AG04449 (cell line): ENCODE measurements at places on chromosomes 11 and 22.

- no peak for DNase-seq
These were observed 35.9 kb upstream of the PRDM11 start for GRCh38 chr11:45110562-45110961.

GRCh38 chr11:133122256-133122655, 410.0 kb downstream of the OPCML start:
- no peak for DNase-seq

GRCh38 chr11:8352103-8352875, 88.6 kb upstream of the LMO1 start:
- DNase-seq, result no peak

DNA sequence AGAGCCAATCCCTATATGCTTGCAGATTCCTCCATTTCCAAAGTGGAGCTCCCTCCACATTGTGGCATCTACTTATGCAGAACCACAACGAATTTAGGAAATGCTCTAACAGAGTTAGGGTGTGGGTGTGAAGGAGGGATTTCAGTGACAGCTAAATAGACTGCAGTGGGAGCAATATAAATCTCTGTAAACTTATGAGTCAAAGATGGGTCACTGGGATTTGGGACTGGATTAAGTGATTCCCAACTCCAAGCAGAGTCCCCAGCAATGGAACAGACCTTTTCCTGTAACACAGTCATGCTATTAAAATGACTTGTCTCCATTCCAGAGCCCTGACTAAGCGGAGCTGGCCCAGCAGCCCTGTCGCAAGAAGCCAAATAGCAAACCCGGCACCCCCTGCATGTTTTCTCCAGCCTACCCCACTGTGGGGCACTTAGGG, 36.6 kb downstream of the RPL27A start:
- DNase-seq, result peak; percentile 93

GRCh38 chr11:111532365-111532709, 8.2 kb upstream of the LAYN start:
- DNase-seq, result no peak

GRCh38 chr11:8251616-8252295, 11.9 kb downstream of the LMO1 start:
- DNase-seq, result no peak

GRCh38 chr11:19988598-19988997, 171.7 kb downstream of the DBX1 start:
- DNase-seq, result peak; percentile 94

DNA sequence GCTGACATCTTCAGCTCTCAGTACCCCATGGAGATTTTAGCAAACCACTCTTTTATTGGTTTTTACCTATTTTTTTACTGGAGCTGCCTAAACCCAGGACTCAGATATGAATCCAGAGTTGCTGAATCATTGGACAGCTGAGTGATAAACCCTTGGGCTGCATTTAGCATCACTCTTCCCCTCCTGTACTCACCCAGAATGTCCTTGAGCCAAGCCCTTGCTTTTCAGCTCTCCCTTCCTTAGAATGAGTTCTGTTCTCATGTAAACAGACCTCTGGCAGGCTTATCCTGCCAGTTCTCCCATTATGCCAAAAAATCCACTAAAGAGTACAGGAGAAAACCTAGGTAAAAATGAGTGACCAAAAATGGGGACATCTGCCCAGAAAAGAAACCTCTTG, 200.1 kb upstream of the POU2AF2 start:
- no peak for DNase-seq

DNA sequence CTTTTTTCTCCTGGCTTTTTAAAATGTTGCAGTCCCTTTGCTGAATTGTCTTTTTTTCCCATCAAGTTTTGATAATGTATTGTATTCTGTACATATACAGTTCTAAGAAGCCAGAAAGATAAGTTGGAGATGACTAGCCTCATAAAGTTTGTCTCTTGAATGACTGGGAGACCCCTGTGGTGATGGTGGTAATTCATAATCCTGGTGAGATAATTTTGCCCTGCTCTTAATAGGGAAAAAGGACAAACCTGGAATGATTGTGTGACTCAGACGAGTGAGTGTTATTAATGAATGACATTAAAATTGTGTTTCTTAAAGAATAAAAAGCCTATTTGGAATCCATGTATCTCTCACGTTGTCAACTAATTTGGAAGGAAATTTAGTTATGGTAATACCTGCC, 1.2 kb downstream of the HIKESHI start:
- no peak for DNase-seq

- DNase-seq, result no peak
These were observed 11.6 kb upstream of the NPAS4 start for GRCh38 chr11:66409226-66409625.

- DNase-seq, result no peak
These were observed 18.3 kb downstream of the CYTH4 start for GRCh38 chr22:37300551-37301017.

DNA sequence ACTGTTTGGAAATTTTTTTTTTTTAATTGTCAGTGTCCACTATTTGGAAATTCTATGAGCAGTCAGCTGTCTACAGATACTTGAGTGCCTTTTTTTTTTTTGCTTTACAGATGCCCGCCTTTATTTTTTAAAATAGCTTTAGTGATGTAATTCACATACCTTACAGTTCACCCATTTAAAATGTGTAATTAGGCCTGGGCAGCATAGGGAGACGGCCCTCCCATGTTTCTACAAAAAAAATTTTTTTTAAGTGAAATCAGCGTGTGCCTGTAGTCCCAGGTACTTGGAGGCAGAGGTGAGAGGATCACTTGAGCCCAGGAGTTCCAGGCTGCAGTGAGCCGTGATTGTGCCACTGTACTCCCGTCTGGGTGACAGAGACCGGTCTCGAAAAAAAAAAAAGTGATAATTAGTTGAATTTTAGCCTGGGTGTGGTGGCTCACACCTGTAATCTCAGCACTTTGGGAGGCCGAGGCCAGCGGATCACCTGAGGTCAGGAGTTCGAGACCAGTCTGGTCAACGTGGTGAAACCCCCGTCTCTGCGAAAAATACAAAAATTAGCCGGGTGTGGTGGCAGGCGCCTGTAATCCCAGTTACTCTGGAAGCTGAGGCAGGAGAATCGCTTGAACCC, 1.5 kb downstream of the ZNF143 start:
- no peak for DNase-seq

DNA sequence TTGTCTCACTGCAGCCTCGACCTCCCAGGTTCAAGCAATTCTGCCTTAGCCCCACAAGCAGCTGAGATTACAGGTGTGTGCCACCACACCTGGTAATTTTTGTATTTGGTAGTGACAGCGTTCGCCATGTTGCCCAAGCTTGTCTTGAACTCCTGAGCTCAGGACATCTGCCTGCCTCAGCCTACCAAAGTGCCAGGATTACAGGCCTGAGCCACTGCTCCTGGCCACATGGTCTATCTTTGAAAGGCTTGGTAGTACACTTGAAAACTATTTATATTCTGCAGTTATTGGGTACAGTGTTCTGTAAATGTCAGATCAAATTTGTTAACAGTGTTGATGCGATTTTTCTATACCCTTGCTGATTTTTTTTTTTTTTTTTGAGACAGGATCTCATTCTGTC, 9.5 kb downstream of the CRYBA4 start:
- no peak for DNase-seq

GRCh38 chr11:1791912-1792311, 28.2 kb upstream of the CTSD start:
- no peak for DNase-seq

DNA sequence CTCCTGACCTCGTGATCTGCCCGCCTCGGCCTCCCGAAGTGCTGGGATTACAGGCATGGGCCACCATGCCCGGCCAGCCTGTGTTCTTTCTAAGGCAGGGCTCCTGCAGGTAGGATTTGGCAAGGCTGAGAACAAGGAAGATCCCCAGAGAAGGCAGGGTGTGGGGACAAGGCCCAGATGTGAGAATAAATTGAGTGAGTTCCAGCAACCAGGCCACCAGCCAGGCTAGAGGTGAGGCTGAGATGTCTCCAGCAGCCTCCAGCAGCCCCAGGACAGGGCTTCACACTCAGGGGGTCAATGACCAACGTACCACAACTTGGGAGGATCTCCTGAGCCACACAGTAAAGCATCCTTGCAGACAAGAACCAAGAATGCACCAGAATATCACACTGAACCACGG, 75.1 kb downstream of the BUD13 start:
- DNase-seq, result no peak

DNA sequence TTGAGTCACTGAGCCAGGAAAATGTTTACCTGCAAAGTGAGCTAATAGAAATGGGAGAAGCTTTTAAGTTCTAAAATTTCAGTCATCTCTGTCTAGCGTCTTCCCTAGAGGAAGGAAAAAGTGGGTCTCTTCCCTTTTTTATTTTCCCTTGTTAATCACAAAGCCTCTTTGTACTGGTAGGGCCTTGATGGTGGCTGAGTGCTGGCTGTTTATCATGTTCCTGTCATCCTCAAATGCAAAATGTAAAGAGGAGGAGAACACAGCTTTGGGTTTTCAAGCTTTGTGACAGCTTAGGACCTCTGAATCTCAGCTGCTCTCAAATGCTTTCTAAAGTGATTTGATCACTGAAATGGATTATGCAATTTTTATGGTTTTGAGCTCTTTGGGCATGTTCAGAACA, 222.0 kb downstream of the TMEM135 start:
- no peak for DNase-seq

DNA sequence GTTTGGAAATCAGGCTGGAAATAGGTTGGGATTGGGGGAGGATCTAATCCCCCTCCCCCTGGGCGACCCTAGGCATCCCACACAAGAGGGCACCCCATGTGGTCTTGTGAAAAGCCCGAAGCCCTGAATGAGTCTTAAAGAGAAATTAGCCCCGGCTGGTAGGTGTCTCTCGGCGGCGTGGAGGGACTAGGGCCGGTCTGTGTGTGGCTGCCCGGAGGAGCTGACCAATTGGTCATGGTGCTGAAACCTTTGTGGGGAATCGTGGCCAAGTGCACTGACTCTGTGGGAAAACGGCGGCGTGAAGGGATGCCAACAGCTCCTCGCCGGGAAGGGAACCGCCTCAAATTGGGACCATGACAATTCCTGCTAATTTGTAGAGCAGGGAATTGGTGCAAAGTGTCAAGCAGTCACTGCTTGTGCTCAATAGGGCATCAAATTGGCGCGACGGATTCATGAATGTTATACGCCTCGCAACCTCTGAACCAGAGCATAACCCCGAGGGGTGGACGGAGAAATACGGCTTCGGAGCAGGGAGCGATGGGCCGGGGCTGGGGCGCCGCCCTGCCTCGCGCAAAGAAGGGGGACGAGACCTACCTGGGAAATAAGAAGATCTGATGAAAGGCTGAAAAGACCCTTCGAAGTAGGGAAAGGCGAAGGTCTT, 1.5 kb downstream of the DBX1 start:
- DNase-seq, result no peak

DNA sequence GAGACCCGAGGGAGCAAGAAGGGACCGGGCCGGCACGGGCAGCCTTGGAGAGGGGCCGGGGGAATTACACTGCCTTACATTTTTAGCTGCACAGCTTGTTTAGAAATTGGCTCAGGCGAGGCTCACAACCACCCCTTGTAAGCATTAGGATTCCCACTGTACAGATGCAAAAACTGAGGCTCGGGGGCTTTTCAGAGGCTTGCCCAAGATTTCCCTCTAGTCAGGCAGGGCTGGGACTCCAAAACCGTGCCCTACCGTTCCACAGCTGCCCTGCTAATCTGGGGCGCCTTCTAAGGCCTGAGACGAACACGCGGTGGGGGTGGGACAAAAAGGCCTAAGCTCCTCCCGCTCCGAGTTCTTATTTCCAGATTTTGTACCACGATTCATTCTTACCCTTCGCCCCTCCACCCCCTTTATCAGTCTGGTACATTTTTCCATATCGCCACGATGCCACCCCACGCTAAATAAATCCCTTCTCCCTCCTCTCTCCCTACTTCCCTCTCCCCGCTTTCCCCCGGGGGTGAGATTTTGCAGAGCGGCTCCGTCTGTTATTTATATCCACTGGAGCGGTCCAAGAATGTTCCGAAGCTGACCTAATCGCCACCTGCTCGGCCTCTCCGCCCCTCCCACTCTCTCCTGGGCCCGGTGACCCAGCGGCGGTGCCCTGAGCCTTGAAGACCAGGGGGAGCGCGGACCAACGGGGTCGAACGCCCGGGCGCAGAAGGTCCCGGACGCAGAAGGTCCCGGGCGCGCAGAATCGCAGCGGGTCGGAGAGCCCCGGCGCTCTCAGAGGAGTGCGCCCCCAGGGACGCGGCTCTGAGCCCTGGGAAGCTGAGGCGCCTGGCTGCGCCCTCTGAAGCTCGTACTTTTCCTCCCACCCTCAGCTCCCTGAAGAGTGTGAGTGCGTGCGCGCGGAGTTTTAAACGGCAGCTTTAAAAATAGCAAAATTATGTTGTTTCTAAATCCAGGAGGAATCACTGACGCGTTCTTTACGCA, 764 bp upstream of the PACSIN3 start:
- DNase-seq, result no peak

GRCh38 chr11:28627690-28628255, 519.6 kb downstream of the METTL15 start:
- DNase-seq, result no peak

- DNase-seq, result peak; percentile 16
These were observed 1407.6 kb upstream of the RAG2 start for GRCh38 chr11:38005597-38005996.
